ENCODE measurements at places on chromosomes 16 and 17.

DNA sequence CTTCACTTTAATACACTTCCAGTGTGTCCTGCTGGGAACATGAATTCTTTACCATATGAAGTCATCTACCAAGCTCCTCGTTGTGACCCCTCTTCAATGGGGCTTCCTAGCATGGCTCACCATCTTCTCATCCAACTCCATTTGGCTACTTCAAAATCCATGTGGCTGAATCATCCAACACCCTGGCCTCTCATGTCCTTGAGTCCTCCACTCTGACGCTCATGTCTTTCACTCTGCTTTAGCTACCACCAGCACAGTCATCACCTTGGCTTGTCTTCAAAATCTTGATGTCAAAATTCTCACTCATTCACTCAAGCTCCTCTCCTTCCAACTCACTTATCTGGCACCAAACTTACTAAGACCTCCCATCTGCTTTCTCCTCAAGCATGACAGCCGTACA lies 35.8 kb downstream of the AMFR start:
- DNase-seq = peak; percentile 29

- DNase-seq = peak; percentile 88
These were observed 2.7 kb upstream of the TMIGD1 start for GRCh38 chr17:30336369-30337171.

GRCh38 chr16:81553080-81553813 lies 108.6 kb downstream of the CMIP start:
- no peak for DNase-seq

DNA sequence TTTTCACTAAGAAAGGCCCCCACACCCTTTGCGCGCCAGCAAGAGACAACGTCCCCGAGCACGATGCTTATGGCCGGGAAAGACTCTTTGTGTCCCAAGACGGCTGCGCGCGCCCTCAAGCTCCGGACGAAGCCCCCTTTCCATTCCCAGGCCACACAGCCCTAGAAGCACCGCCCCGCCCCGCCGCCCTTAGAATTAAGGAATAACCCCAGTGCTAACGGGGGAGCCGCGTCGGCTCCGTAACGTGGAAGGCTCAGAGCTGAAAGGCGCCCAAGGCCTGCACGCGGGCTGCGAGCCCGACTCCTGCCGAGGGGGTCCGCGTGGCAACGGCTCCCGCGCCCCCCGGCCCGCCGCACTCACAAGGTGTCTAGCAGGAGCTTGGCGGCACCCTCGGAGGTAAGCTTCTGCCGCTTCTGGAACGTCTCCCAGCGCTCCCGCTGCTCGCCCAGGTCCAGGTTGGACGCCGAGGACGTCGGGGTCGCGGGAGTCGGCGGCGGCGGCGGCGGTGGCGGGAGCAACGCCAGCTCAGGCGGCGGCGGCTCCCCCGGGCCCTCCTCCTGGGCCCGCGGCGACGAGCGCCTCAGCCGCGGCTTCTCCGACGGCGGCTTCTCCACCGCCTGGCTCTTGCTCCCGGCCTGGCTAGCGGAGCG lies 477 bp downstream of the CENPV start:
- DNase-seq = peak; percentile 33

GRCh38 chr16:28839899-28840298 lies 6.2 kb downstream of the TUFM start:
- no peak for DNase-seq

GRCh38 chr16:27281243-27281642 lies 12.7 kb upstream of the NSMCE1 start:
- DNase-seq = no peak

- DNase-seq = no peak
These were observed 281.7 kb upstream of the ZFHX3 start for GRCh38 chr16:73329358-73330286.

GRCh38 chr17:74177018-74177450 lies 26.4 kb upstream of the RPL38 start:
- DNase-seq = no peak

- DNase-seq = no peak
These were observed 43.8 kb downstream of the LAT start for GRCh38 chr16:29028457-29029167.

GRCh38 chr16:57133886-57134285 lies 41.5 kb downstream of the CPNE2 start:
- no peak for DNase-seq

DNA sequence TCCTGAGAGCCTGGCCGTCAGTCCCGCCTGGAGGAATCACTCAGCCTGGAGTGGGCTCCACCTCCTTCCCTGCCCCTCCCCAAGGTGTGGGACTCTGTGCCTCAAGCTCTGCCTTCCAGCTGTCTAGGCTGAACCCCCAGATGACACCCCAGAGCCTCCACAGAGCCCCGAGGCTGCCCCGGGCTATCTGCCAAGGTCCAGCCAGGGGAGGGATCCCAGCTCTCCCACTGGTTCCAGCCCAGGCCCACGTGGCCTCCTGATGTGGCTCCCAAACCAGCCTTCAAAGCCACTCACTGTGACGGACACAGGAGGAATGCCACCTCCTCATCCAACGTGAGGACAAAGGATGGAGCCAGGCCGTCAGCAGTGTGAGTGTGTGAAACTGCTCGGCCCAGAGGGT lies 45.6 kb upstream of the ENPP7 start:
- DNase-seq = no peak

DNA sequence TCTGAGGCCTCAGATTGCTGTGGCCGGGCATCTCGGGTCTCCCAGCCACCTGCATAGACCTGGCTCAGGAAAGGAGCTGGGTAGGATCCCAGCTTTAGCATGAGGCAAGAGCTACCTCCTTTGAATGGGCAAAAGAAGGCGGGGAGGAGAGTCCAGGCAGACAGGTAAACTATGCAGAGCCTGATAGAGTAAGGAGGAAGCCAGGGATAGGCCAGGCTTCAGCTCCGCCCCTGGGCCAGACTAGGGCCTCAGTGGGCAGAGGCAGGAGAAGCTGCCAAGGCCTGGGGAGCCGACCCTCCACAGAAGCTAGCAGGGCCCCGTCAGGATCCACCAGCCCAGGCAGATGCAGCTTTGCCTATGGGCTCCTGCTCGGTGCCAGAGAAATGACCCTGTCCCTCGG lies 22.6 kb upstream of the UBE2G1 start:
- no peak for DNase-seq
